ENCODE measurements at places on chromosomes 1 and 21.

DNA sequence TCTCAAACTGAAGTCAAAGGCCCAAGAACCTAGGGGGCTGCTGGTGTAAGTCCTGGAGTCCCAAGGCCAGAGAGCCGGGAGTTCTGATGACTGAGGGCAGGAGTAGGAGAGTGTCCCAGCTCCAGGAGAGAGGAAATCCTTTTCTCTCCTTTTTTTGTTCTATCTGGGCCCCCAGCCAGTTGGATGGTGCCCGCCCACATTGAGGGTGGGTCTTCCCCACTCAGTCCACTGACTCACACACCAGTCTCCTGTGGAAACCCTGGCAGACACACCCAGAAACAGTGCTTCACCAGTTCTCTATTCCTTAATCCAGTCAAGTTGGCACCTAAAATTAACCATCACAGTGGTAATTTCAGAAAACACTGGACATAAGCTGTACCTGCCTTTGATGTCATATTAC, 12.7 kb upstream of the WDR26 start:
- DNase-seq: no peak

- DNase-seq: peak; percentile 34
These were observed 19.1 kb downstream of the ASPM start for GRCh38 chr1:197127246-197127912.

GRCh38 chr1:2180297-2181245, 14.0 kb downstream of the FAAP20 start:
- no peak for DNase-seq

DNA sequence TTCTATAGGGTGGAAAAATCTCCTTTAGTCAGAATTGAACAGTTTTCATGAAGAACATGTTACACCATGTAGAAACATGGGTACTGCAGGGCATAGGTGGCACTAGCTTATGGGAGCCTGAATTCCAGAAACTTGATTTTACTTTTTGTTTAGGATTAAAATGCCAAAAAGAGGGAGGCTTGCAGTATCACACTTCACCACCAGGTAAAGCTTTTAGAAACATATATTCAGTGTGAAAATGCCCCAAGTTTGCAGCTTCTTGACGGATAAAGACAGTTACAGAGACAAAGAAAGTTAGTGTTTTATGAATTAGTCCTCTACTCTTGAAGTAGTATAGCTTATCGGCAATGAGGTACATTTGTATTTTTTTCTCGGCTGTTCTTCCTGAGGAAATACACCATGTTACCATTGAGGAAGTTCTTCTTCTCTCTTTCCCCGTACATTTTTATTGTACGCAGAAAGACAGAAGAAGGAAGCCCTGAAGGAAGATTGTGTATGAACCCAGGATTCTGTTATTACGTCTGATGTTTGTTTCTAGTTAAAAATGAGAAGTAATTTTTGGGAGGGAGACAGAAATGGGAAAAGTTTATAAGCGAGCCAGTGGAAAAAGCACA, 66.1 kb downstream of the PBX1 start:
- no peak for DNase-seq

DNA sequence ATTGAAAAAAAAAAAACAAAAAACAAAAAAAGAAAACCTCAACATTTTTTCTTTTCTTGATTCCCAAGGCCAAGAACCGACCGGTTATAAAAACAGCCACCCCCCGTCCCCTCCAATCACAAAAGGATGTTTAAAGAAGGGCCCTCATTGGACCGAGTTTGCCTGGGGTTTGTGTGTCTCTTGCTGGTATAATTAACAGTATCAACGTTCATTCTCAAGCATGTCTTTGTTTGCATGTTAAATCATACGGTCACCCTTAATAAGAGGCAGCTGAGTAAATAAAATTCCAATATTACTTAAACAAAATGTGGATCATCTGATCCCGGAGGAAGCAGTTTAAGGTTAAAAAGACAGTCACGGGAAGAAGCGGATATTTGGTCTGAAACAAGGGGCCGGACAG, 201.1 kb downstream of the PRDM2 start:
- DNase-seq: peak; percentile 22

DNA sequence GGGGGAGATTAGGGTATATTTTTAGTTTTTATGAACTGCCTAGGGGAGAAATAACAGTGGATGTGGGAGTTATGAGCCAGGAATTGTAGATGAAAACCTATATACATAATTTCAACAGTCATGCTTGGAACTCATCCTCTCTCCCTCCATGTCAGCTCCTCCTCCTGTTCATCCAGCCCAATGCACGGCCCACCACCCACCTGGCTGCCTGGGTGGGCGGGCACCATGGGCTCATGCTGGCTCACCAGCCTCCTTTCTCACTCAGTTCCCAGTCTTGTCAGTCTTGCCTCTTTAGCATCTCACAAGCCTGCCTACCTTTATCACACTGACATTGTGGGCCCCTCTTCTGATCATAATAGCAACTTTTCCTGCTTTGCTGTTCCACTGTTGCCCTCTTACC, 336.0 kb downstream of the DISC1 start:
- DNase-seq: no peak

DNA sequence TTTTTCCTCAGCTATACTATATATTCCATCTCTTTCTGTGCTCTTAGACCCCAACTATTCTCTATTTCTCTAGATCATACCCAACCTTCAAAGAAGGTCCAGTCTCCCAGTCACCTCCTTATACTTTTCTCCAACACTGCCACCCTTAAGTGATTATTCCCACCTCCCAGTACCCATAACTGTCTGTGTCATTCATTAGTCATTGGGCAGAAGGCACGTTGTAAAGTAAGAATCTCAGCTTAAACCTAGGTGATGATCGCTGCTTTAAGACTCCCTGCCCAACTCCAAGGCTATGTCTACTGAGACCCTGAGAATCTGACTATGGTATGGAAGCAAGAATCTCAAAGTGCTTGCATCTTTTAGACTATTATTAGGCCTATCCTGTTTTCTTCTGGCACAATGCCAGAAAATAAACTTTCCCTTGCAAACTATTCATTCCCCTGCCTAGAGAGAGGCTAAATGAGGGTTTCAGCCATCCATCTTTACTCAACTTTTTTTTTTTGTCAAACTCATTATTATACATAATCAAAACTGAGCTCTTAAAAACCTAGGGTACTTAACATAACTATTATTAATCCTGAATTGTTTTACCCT, 174.3 kb upstream of the DPT start:
- no peak for DNase-seq

All from AG09319 (cell line).